Activated CD8-positive, alpha-beta T cell treated with anti-CD3 and anti-CD28 coated beads for 36 hours (primary cell): ENCODE measurements at places on chromosomes 5 and 9. TPM values are rescaled to one million over a fixed set of nuclear protein-coding genes. Genes with fewer than 3 reads are reported as not detected.

- H3K27me3 ChIP-seq: no peaks in the 10 kb centered on the region
- DNase-seq: no peak
- peaks cover 20% of the 10 kb centered on the region for H3K4me1 ChIP-seq
- H3K36me3 ChIP-seq: peaks cover 2% of the 10 kb centered on the region
- no peak overlapping the region for H3K27ac ChIP-seq
- no peak overlapping the region for H3K4me3 ChIP-seq
Observed at GRCh38 chr5:149745212-149745942, 15.3 kb downstream of the PPARGC1B start.

The DNM1 gene
- 0.36 TPM for total RNA-seq

The CCL27 gene
- total RNA-seq: not detected

DNA sequence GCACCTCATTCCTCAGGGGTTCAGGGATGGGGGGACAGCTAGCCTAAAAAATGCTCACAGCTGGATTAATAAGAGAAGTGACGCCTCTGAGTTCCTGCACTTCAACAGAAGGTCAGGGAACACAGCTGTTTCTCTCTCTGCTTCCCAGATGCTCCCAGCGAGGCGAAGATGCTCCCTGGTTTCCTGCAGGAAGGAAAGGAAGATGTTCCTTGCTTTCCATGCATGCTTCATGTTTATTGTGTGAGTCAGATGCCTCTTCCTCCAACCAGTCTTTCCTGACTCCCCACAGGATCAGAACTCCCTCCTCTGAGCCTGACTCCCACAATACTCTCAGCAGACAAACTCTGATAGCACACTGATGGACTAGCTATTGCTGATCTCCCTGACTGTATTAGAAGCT lies 71.9 kb downstream of the MFAP3 start:
- H3K4me3 ChIP-seq: no peak overlapping the region
- peaks cover 6% of the 10 kb centered on the region for H3K27me3 ChIP-seq
- H3K36me3 ChIP-seq: no peaks in the 10 kb centered on the region

GRCh38 chr9:89437772-89438171 lies 60.1 kb downstream of the SEMA4D start:
- peaks cover 86% of the 10 kb centered on the region for H3K4me1 ChIP-seq
- H3K36me3 ChIP-seq: peaks cover 72% of the 10 kb centered on the region
- no peaks in the 10 kb centered on the region for H3K27me3 ChIP-seq
- DNase-seq: no peak

GRCh38 chr9:14517154-14517906 lies 175.9 kb downstream of the ZDHHC21 start:
- no peak for DNase-seq
- H3K27me3 ChIP-seq: no peaks in the 10 kb centered on the region
- no peak overlapping the region for H3K4me3 ChIP-seq
- no peak overlapping the region for H3K27ac ChIP-seq
- no peaks in the 10 kb centered on the region for H3K36me3 ChIP-seq

GRCh38 chr5:11084111-11084510 lies 323.1 kb upstream of the DAP start:
- DNase-seq: no peak
- no peak overlapping the region for H3K27ac ChIP-seq
- H3K27me3 ChIP-seq: peaks cover 2% of the 10 kb centered on the region
- no peak overlapping the region for H3K4me3 ChIP-seq
- no peaks in the 10 kb centered on the region for H3K36me3 ChIP-seq

The FKBP15 gene
- total RNA-seq: 32.5 TPM

The ALG2 gene
- total RNA-seq: 27.0 TPM

The PCDHB5 gene
- not detected for total RNA-seq
